Stomach (tissue), 19 donors: ENCODE measurements at places on chromosomes 1 and 21.

GRCh38 chr1:209673631-209674417 lies 1.4 kb upstream of the G0S2 start:
- H3K36me3 ChIP-seq = no peaks in the 10 kb centered on the region
- peaks cover 7% of the 10 kb centered on the region for H3K27me3 ChIP-seq
- H3K27ac ChIP-seq = peak overlapping the region; percentile 61
- no peak for DNase-seq
- peaks cover 29% of the 10 kb centered on the region for H3K4me1 ChIP-seq

GRCh38 chr21:14099570-14099969 lies 111.2 kb downstream of the LIPI start:
- H3K4me1 ChIP-seq = no peaks in the 10 kb centered on the region
- no peak overlapping the region for H3K4me3 ChIP-seq
- DNase-seq = no peak
- no peak overlapping the region for H3K27ac ChIP-seq
- H3K27me3 ChIP-seq = no peaks in the 10 kb centered on the region

- no peak overlapping the region for H3K4me3 ChIP-seq
- H3K27me3 ChIP-seq = no peaks in the 10 kb centered on the region
- peaks cover 62% of the 10 kb centered on the region for H3K36me3 ChIP-seq
- H3K27ac ChIP-seq = no peak overlapping the region
Measured at GRCh38 chr1:150967936-150968335, 6.7 kb downstream of the CERS2 start.

GRCh38 chr21:14545906-14546480 lies at the start of gene SAMSN1:
Gene SAMSN1, minus strand, starts transcription at chr21:14546315. Its CDS starts 54 bp downstream, at chr21:14546261.
- peak; percentile 34 for DNase-seq
- peak within 1 kb of the TSS; percentile 11 for H3K27ac ChIP-seq
- peak within 1 kb of the TSS; percentile 32 for H3K4me3 ChIP-seq
- no peaks in the 10 kb centered on the region for H3K36me3 ChIP-seq
- no peaks in the 10 kb centered on the region for H3K4me1 ChIP-seq

- DNase-seq = no peak
- H3K36me3 ChIP-seq = peaks cover 69% of the 10 kb centered on the region
- no peak overlapping the region for H3K4me3 ChIP-seq
- H3K27ac ChIP-seq = no peak overlapping the region
- H3K4me1 ChIP-seq = peaks cover 60% of the 10 kb centered on the region
- H3K27me3 ChIP-seq = no peaks in the 10 kb centered on the region
Measured at GRCh38 chr1:11918799-11919519, 7.3 kb downstream of the KIAA2013 start.

DNA sequence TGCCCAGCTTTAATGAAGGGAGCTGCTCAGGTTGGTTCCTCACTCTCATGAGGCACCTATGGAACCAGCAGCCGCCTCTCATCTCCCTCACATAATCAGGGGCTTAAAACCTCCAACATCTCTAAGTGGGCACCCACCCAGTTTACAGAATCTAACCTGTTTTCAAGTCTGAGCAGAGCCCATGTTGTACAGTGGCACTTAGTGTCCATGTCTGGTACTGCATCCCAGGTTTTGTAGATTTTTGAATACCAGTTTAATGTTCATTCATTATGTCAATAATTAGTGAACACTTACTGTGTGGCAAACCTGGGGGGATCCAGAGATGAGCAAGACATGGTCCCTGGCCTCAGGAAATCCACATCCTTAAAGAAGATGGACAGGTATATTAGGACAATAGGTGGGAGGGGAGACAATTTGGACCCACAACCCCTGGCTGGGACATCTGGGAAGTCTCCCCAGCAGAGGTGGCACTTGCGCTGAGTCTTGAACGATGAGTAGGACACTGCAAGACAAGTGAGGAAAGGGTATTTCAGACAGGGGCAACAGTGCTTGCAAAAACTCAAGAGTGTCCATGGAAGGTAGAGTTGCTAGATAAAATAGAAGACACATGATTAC lies 83.3 kb downstream of the LACTBL1 start:
- no peak overlapping the region for H3K27ac ChIP-seq
- H3K36me3 ChIP-seq = no peaks in the 10 kb centered on the region
- no peaks in the 10 kb centered on the region for H3K4me1 ChIP-seq

GRCh38 chr1:211469938-211470529 lies 21.9 kb downstream of the RD3 start:
- no peaks in the 10 kb centered on the region for H3K36me3 ChIP-seq
- DNase-seq = peak; percentile 93
- peaks cover 29% of the 10 kb centered on the region for H3K4me1 ChIP-seq
- no peak overlapping the region for H3K27ac ChIP-seq
- H3K4me3 ChIP-seq = no peak overlapping the region
- H3K27me3 ChIP-seq = no peaks in the 10 kb centered on the region

DNA sequence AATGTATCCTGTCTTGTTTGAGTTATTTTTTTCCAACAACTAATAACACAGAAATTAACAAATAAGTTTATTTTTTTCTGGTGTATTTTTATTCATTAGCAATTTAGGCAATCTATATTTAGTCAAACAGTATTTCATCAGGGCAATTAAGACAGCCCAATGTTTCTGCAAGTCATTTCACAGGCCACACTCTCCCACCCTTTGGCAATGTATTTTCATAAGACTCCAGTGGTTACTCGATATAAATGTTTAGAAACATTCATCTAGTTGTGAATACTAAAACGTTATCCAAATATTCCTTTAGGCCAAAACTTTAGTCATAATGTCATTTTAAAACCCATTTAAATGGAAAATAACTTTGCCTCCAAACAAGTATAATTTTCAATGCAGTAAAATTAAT lies 142.1 kb downstream of the KCNT2 start:
- H3K4me1 ChIP-seq = no peaks in the 10 kb centered on the region
- peak; percentile 9 for DNase-seq
- no peaks in the 10 kb centered on the region for H3K36me3 ChIP-seq
- H3K27me3 ChIP-seq = no peaks in the 10 kb centered on the region

DNA sequence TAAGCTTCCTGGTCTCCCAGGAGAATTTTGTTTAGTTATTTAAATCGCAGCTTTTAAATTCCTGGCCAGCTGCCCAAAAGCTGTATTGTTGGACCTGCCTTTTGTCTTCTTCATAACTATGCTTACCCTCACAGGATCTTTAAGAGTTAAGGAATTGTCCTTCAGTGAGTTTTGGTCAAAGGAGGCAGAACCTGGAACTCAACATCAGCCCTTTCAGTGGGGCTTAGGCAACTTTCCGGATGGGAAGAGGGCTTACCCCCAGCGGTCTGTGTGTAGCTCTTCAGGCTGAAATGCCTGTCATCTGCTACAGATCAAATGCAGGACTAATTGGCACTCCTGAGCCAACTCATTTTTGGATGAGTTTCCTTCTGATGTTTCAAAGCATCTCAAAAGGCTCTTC lies 402.6 kb downstream of the SIPA1L2 start:
- no peak overlapping the region for H3K27ac ChIP-seq
- H3K4me1 ChIP-seq = no peaks in the 10 kb centered on the region
- DNase-seq = no peak

GRCh38 chr1:156539818-156540355 lies 32.5 kb downstream of the IQGAP3 start:
- no peak overlapping the region for H3K27ac ChIP-seq
- no peak overlapping the region for H3K4me3 ChIP-seq
- H3K27me3 ChIP-seq = no peaks in the 10 kb centered on the region
- no peaks in the 10 kb centered on the region for H3K4me1 ChIP-seq

DNA sequence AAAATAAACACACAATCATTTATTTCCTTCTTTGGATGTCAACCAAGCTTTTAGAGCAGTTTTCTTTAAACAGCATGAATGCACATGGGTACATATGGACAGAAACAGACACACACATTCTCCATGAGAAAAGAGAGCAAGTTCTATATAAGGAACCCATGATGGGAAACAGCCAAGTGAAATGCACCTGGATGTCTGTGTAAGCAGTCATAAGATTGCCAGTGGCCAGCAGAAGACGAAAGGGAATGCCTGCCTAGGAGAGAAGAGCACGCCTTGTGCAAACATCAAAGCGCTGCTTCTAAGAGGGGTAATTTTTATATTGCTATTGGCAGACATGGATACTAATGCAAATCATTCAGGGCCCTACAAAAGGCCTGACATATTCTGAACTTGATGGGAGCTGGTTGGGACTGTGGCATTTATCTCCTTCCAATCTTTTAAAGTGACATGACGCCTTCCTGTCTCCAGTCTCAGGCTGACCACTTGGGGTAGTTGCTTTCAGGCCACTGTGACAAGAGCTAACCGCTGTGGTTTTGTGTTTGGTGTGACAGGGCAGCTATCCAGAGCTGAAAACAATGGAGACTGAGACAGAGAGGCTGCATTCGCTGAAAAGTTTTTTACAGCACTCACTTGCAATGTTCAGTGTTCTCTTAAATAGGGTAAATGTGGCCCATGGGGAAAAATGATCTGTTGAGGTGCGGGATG lies 75.0 kb upstream of the DPT start:
- H3K4me3 ChIP-seq = no peak overlapping the region
- peaks cover 8% of the 10 kb centered on the region for H3K4me1 ChIP-seq
- no peaks in the 10 kb centered on the region for H3K36me3 ChIP-seq
- H3K27me3 ChIP-seq = no peaks in the 10 kb centered on the region
- no peak overlapping the region for H3K27ac ChIP-seq
- DNase-seq = peak; percentile 24

- H3K4me3 ChIP-seq = no peak overlapping the region
- no peaks in the 10 kb centered on the region for H3K4me1 ChIP-seq
- no peaks in the 10 kb centered on the region for H3K36me3 ChIP-seq
- H3K27ac ChIP-seq = no peak overlapping the region
- no peak for DNase-seq
Measured at GRCh38 chr1:178796013-178796412, 71.0 kb downstream of the RALGPS2 start.

GRCh38 chr1:56377431-56377830 lies 201.9 kb downstream of the PLPP3 start:
- H3K27ac ChIP-seq = peak overlapping the region; percentile 66
- H3K4me3 ChIP-seq = no peak overlapping the region
- DNase-seq = peak; percentile 55

- no peak overlapping the region for H3K27ac ChIP-seq
- DNase-seq = no peak
- H3K27me3 ChIP-seq = no peaks in the 10 kb centered on the region
- H3K4me3 ChIP-seq = no peak overlapping the region
- H3K4me1 ChIP-seq = no peaks in the 10 kb centered on the region
Measured at GRCh38 chr1:47675047-47675675, 237.3 kb downstream of the FOXD2 start.

- no peak overlapping the region for H3K27ac ChIP-seq
- no peak overlapping the region for H3K4me3 ChIP-seq
- DNase-seq = no peak
- no peaks in the 10 kb centered on the region for H3K27me3 ChIP-seq
Measured at GRCh38 chr1:65056866-65057265, 90.5 kb upstream of the JAK1 start.

GRCh38 chr21:45284456-45284741 lies 3.3 kb downstream of the POFUT2 start:
- H3K4me1 ChIP-seq = peaks cover 36% of the 10 kb centered on the region
- DNase-seq = no peak
- H3K36me3 ChIP-seq = peaks cover 67% of the 10 kb centered on the region
- no peak overlapping the region for H3K4me3 ChIP-seq
- no peaks in the 10 kb centered on the region for H3K27me3 ChIP-seq

- H3K36me3 ChIP-seq = no peaks in the 10 kb centered on the region
- peak within 1 kb of the TSS; percentile 64 for H3K27ac ChIP-seq
- no peaks in the 10 kb centered on the region for H3K27me3 ChIP-seq
- DNase-seq = no peak
- H3K4me3 ChIP-seq = peak within 1 kb of the TSS; percentile 33
Measured at GRCh38 chr1:28176492-28177470, at the start of gene PTAFR. Gene PTAFR, minus strand, starts transcription at chr1:28176690. Its CDS starts 25,669 bp downstream, at chr1:28151021.

DNA sequence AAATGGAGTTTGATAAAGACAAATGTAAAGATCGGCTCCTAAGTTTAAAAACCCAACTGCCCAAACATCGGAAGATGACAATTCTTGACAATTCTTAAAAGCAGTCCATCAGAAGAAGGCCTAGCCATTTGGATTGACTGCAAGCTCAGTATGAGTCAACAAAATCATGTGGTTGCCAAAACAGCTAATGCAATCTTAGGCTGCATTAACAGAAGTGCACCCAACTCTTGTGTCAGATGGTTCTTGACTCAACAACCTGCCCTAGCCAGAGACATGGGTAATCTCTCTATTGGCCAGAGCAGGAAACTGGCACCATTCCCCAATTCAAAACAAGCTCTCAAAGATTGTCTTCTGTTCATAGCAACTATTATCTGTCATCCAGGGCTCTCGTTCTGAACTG lies 9.9 kb upstream of the NCF2 start:
- no peaks in the 10 kb centered on the region for H3K27me3 ChIP-seq
- H3K4me1 ChIP-seq = no peaks in the 10 kb centered on the region
- no peak overlapping the region for H3K27ac ChIP-seq
- H3K36me3 ChIP-seq = no peaks in the 10 kb centered on the region

- H3K4me3 ChIP-seq = no peak overlapping the region
- peaks cover 17% of the 10 kb centered on the region for H3K4me1 ChIP-seq
- no peak overlapping the region for H3K27ac ChIP-seq
- no peak for DNase-seq
- H3K27me3 ChIP-seq = no peaks in the 10 kb centered on the region
Measured at GRCh38 chr1:180951186-180951745, 38.6 kb downstream of the KIAA1614 start.

DNA sequence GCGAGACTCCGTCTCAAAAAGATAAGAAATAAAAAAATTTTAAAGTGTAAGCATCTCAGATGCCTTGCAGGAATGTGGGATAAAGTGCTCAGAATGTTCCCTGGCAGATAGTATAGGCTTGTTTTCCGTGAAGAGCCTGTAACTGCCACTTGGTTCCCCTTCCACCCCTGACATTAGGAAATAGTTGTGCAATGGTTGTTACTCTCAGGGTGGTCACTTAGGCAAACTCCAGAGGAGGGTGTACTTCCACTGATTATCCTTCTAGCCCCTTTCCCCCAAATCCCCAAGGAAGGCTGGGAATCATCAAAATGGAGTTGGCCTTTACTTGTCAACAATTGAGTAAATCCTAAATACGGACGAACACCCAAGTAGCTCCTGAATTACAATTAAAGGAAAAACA lies 10.4 kb downstream of the RPL11 start:
- H3K36me3 ChIP-seq = peaks cover 52% of the 10 kb centered on the region
- H3K4me1 ChIP-seq = peaks cover 55% of the 10 kb centered on the region
- H3K4me3 ChIP-seq = no peak overlapping the region
- DNase-seq = no peak

GRCh38 chr21:41600961-41601572 lies 93.1 kb upstream of the TMPRSS2 start:
- H3K4me1 ChIP-seq = peaks cover 17% of the 10 kb centered on the region
- H3K27ac ChIP-seq = peak overlapping the region; percentile 62
- H3K4me3 ChIP-seq = no peak overlapping the region
- H3K36me3 ChIP-seq = no peaks in the 10 kb centered on the region
- peak; percentile 22 for DNase-seq
- no peaks in the 10 kb centered on the region for H3K27me3 ChIP-seq

- peaks cover 11% of the 10 kb centered on the region for H3K4me1 ChIP-seq
- no peak overlapping the region for H3K4me3 ChIP-seq
- H3K36me3 ChIP-seq = no peaks in the 10 kb centered on the region
- no peak for DNase-seq
- H3K27ac ChIP-seq = no peak overlapping the region
- peaks cover 64% of the 10 kb centered on the region for H3K27me3 ChIP-seq
Measured at GRCh38 chr1:165119086-165119485, 237.4 kb downstream of the LMX1A start.

DNA sequence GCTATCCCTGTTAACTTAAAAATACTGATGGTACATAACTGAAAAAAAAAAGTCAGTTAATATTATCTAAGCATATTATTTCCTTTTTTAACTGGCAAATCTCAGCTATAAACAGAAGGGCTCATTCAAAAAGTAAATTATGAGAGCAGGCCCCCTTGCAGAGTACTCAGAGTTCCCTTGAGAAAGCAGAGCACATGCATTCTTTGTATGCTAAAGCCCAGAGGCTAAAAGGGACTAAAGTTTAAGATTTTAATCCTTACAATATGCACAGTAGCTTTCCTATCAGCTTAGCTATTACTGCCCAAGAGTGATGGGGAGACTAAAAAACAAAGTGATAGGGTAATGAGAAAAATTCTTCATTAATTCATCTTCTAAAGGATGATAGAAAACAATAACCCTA lies 18.5 kb downstream of the SLC16A1 start:
- no peak for DNase-seq
- H3K4me1 ChIP-seq = peaks cover 33% of the 10 kb centered on the region
- no peaks in the 10 kb centered on the region for H3K27me3 ChIP-seq
- H3K36me3 ChIP-seq = no peaks in the 10 kb centered on the region
